Astrocyte (in vitro differentiated cells and primary cell): ENCODE measurements at places on chromosomes 7 and 10. TPM values are rescaled to one million over a fixed set of nuclear protein-coding genes. Genes with fewer than 3 reads are reported as not detected.

DNA sequence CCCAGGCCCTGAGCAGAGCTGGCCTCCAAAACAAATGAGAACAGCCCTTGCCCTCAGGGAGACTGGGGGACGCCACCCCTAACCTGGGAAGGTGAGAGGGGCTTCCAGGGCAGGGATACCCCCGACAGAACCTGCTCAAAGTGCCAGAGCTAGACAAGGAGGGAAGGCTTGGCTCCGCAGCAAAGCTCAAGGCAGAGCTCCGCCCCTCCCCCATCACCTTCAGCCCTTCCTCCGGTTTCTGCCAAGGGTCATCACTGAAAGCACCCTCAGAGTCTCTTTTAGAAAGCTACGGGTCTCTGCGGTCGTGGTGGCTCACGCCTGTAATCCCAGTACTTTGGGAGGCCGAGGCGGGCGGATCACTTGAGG is 73.4 kb upstream of the CUX1 start:
- DNase-seq: no peak

GRCh38 chr10:13120786-13121499 is 21.0 kb downstream of the OPTN start:
- DNase-seq: no peak

Gene TYW1B
- total RNA-seq: 1.8 and 2.0 TPM in 2 replicates

GRCh38 chr10:109902992-109903947 is 20.0 kb downstream of the XPNPEP1 start:
- DNase-seq: no peak

Gene ARHGAP22
- 4.7 and 6.2 TPM in 2 replicates for total RNA-seq

- peak; percentile 36 for DNase-seq
Measured at GRCh38 chr10:30639946-30640786, 10.6 kb upstream of the LYZL2 start.

GRCh38 chr7:37151741-37152413 is 296.8 kb downstream of the ELMO1 start:
- no peak for DNase-seq
